Stimulated activated CD8-positive, alpha-beta memory T cell treated with anti-CD3 and anti-CD28 coated beads, Interleukin-4, amount 100 ng/mL, for 4 hours (primary cell): ENCODE measurements at places on chromosomes 16 and 17.

GRCh38 chr17:40457369-40457768, 14.1 kb downstream of the IGFBP4 start:
- no peak for DNase-seq

- no peak for DNase-seq
Observed at GRCh38 chr17:2061441-2061958, 6.6 kb downstream of the HIC1 start.

DNA sequence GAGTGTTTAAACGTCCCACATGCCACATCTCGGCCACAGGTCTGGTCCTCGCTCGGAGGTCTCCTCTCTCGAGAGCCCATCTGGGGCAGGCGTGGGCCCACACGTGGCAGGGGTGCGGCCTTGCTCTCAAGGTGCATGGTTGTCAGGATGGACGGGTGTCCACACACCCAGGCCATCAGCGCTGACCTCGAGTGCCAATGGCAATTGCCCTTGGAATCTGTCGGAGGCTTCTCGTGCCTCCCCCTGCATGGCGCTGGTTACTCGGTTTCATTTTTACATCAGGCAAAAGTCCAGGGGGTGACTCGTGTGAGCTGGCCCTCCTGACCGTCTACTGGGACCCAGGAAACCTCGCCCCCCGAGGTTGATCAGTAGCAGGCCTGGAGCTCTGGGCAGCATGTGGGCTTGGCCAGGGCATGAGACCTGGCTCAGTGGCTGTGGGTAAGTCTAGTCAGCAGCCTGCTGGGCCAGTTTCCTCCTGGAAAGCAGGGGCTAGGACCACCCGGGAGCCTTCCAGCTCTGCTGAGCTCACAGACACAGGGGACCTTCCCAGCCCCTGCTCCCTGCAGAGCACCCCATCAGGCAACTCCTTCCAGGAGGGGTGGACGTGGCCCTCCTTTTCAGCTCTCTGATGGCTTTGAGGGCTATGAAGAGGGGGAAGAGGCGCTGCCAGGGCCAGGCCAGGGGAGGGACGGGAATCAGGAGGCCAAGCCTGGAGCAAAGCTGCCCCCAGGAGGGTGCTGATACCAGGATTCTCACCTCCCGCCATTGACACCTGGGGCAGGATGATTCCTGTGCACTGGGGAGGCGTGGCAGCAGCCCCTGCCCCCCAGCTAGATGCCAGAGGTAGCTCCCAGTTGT, 3.7 kb upstream of the ZNF469 start:
- no peak for DNase-seq

DNA sequence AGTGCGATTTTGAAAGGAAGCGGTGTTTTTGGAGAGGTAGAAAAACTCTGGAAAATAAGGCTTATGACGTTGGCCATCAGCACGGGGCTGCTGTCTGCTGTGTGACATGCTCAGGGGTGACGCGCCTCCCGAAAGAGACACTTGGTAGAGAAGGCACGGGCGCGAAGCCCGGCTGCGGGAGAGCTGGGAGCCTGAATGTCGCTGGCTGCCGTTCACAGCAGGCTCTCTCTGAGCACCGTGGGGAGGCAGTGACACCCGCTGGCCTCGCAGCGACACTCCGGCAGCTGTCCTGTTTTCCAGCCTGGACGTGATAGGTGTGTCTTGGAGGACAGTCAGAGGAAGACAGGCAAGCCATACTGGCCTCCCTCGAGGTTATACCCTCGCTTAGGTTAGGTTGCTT, 759.1 kb upstream of the RBFOX1 start:
- no peak for DNase-seq
